ENCODE measurements at places on chromosomes 13 and 19.

DNA sequence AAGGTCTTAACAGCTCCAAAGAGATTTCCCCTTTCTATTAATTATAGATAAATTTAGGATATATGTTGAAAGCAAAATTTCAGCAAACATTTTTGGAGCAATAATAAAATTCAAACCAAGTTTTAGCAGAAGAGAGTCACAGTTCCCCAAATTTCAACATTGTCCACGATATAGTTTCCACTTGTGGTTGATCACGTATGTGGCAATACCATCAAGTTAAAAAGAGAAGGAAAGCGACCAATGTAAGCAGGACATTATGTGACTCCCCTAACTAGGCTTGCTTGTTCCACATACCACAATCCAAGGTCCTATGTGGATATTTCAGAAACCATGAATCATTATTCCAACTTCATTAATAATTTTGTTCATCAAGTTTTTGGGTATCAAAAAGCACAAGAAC lies 52.8 kb downstream of the ELF1 start:
- DNase-seq = no peak

DNA sequence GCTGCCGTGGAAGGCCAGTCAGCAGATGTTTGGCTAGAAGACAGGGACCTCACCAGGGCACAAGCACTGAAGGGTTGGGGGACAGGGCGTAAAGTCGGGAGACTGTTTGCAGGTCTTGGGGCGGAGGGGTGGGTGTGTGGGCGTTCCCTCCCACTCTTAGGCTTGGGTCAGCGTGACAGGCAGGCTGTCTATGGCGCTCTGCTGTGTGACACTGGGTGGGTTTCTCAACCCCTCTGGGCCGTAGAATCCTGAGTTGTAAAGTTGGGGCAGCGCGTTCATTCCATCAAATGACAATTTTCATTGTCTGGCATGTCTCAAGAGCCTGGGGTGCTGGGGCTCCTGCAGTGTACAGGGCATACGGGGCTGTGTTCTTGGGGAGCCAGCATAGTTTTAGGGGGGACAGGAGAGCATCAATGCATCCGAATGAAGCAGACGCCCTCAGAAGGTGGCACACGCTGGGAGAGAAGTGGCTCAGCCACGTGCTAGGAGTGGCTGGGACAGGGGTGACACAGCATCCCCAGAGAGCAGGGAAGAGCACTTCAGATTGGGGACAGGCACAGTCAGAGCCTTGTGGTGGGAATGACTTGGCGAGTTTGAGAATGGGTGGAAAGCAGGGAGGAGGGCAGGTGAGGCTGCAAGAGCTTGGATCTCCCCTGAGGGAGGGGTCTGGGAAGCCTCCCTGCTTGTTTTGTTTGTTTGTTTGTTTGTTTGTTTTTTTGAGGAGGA lies 4.4 kb downstream of the CRTC1 start:
- no peak for DNase-seq

- DNase-seq = no peak
Observed at GRCh38 chr19:50415661-50416033, 3.1 kb upstream of the SPIB start.

GRCh38 chr19:52602941-52603340 lies 32.9 kb downstream of the ZNF701 start:
- DNase-seq = no peak

DNA sequence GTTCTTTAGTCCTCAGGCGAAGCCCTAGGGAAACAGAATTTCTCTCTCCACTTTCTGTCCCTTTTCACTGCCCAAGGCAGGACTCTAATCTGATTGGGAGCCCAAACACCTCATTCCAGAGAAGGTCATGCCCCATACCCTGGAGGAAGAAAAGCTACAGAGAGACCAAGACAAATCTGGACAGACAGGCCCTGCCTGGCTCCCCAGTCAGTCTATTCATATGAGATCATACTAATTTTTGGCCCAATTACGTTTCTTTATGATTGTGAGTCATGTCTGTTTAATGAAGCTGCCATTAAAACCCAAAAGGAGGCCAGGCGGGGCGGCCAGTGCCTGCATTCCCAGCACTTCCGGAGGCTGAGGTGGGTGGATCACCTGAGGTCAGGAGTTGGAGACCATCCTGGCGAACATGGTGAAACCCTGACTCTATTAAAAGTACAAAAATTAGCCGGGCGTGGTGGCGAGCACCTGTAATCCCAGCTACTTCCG lies 3.3 kb upstream of the AP3D1 start:
- DNase-seq = no peak

DNA sequence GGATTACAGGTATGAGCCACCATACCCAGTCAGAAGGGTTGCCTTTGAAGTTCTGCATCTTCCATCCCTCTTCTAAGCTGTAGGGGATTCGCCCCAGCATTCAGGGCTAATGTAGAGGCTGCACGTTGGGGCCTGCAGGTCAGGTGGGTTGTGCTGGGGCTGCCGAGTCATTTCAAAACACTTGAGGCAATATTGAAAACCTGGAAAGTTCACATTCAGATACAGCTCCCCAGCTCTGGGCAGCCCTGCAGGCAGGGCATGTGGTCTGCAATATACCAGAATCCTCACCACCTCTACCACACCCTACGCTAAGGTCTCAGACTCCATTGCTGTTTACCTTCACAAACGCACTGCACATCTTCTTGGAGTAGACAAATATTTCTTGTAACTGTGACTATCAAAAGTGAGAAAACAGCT lies 24.6 kb downstream of the CCNE1 start:
- DNase-seq = no peak

GRCh38 chr13:32804673-32805230 lies 211.5 kb upstream of the KL start:
- DNase-seq = no peak

DNA sequence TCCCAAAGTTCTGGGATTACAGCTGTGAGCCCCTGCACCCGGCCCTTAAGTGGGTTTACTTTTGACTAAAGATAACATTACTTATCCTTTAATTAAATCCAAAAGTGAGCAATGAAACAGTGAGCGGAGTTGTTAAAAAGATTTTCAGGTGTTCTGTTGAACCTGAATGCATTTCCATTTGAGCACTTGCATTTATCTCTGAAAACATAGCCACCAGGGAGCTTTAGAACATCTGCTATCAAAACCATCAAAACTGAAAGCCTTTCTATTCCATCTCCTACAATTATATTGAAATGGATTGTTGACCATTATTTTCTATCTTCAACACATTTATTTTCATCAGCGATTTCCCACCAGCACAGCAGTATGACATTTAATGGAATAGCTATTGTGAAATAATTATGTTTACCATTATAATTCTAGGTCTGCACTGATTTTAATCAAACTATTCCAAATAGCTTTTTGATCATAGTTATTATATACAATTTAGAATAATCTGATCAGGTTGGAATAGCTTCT lies 269.0 kb downstream of the FGF14 start:
- DNase-seq = no peak

GRCh38 chr13:41788552-41788951 lies 172.4 kb downstream of the VWA8 start:
- DNase-seq = no peak

DNA sequence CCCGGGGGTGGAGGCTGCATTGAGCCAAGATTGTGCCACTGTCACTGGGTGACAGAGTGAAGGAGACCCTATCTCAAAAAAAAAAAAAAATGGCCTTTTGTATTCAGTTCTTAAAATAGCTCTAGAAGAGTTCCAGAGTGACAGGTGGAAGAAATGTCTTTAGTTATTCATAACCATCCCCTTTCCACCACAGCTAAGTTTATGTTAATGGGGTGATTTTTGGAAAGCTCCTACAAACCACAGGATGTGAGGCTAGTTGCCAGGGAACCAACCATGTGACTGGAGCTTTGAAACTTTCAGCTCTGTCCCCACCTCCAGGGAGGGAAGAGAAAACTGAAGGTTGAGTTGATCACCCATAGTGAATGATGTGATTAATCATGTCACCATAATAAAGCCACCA lies 6.9 kb downstream of the ZNF490 start:
- peak; percentile 25 for DNase-seq

GRCh38 chr13:99956473-99957349 lies 14.9 kb downstream of the ZIC5 start:
- DNase-seq = peak; percentile 6

DNA sequence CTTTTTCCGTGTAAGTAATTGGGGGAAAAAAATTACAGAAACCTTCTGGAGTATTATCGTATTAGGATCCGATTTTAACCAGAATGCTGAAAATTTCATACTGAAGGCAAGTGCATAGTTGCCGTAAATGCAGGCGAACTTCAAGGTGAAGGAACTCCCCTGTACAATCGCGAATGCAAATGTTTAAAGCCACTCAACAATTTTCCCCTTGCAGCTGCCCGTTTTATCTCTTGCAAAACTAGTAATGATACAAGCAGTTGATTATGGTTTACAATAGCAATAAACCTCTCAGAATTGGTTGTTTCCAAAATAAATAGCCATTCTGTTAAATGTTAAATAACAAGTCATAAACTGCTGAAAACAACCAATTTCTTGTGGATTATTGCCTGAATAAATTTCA lies 105.7 kb downstream of the DNAJC15 start:
- DNase-seq = no peak

DNA sequence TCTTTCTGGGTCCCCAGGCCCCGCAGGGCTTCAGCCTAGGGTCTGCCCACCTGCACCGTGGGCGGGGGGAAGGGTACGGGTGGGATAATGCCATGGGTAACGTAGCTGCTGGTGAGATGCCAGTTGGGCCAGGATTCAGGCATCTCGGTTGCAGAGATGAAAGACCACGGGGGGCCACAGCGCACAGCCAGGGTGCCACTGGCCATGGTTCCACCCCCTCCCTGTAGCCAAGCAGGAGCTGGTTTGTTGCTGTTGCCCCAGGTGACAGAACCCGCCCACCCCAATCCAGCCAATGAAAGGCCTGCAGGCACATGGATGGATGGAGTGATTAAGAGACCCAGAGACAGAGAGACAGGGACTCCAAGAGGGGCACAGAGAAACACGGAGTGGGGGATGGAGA lies 1.0 kb upstream of the CGB7 start:
- no peak for DNase-seq

DNA sequence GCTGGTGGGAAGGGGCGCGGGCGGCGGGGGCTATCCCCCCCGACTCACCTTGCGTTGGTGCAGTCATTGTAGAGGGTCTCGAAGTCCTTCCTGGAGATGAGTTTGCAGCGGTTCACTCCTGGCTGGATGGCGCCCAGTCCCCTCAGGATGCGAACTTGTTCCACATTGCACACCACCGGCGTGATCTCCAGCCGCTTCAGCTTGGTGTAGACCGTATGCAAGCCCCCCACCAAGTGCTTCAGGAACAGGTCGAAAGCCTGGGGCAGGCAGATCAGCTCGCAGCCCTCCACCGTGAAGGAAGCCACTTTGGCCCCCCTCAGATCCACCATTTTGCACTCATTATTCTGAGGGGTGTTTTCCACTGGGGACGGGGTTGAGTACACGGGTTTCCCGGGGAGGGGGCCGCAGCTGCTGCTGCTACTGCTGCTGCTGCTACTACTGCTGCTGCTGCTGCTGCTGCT lies 1.1 kb downstream of the DACH1 start:
- no peak for DNase-seq

DNA sequence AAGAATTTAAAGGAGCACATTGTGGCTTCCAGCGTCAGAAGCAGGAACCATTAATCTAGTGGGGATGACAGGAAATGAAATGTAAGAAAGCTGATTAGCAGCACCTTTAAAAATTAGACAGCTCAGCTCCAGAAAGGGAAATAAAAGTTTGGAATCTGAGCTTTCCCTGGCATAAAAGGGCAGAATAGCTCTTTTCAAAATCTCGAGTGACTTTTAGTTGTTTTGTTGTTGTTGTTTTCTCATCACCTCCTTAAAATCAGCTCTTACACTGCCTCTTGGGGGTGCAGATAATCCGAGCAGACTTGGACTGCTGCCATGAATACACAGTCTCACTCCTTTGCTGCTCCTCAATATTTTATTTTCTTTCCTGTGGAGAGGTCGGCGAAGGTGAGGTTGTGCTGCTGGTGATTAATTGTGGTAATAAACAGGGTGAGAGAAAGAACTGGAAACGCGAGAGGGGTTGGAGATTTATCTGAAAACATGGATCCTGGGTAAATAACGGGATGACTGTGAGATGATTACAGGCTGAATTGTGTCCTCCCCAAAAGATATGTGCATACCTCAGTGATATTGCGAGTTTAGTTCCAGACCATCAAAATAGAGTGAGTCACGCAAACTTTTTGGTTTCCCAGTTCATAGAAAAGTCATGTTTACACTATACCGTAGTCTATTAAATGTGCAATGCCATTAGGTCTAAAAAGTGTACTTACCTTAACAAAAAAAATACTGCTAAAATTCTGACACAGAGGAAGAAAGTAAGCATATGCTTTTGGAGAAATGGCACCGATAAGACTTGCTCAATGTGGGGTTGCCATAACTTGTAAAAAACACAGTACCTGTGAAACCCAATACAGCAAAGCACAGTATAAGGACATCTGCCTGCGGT lies 787.7 kb downstream of the UQCRFS1 start:
- no peak for DNase-seq

DNA sequence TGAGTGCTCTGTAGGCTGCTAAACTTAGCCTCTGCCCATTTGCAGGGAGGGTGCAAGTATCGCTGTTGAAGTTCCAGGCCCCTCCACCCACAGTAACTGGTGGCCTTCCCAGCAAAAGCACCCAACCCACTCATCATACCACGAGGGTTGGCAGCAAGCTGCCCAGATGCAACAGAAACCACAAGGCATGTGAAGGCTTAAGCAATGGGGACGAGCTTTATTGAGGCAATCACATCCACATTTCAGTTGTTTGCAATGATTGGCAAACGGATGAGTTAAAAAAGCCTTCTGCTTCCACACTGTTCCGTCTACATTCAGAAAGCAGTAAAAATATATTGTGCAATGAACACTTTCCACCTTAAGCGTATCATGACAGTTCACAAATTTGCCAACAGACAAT lies 10.3 kb downstream of the GJB6 start:
- DNase-seq = no peak

GRCh38 chr19:49954933-49955332 lies 6.0 kb downstream of the SIGLEC11 start:
- DNase-seq = no peak

GRCh38 chr13:49651570-49652354 lies 23.5 kb downstream of the ARL11 start:
- no peak for DNase-seq

DNA sequence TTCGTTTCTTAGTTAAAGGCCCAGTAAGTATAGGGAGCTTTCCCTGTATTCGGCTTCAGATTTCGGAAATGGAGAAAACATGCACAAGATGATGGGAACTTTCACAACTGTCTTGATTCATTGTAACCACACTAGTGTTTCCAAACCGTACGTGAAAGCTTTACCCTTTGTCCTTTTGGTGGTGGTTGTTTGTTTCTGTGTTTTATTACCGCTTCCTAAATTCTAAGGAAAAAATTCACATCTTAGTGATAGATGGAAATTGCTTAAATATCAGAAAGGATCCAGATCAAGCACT lies 504 bp upstream of the VWA8 start:
- DNase-seq = no peak
